ENCODE measurements at places on chromosomes 7 and 10.

DNA sequence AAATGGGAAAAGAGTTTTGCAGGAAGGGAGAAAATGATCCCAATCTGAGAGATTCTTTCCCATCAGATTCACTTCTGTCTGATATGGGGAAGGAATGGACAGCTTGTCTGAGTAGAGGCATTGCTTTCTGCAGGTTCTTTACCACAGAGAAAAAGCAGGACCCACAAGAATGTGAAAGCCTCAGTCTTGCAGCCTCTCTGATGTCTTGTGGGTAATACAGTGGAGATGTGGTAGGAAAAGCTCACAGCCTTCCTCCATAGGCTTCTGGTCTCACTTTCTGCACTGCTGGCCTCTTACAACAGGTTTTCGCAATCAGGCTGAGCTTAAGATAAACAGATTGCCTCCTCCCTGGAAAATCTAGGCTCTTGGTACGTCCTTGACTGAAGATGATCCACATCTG is 551 bp downstream of the IFIT1 start:
- no peak for DNase-seq

DNA sequence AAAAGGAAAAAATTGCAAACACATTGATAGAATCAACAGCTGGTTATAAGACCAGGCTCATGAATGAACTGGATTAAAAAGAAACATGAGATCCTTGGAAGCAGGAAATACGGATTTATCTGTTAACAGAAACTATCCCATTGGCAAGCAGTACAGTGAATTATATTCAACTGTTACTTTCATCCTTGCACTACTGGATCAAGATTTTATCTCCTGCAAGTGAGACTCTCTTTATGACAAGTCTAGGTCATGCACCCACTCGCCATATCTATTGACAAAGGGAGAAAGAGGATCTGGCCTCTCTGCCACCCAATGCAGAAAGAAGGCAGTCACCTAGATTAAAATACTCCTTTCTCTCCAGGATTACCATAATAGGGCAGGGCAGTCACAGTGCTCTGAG is 41.4 kb downstream of the CSTF2T start:
- DNase-seq: no peak

DNA sequence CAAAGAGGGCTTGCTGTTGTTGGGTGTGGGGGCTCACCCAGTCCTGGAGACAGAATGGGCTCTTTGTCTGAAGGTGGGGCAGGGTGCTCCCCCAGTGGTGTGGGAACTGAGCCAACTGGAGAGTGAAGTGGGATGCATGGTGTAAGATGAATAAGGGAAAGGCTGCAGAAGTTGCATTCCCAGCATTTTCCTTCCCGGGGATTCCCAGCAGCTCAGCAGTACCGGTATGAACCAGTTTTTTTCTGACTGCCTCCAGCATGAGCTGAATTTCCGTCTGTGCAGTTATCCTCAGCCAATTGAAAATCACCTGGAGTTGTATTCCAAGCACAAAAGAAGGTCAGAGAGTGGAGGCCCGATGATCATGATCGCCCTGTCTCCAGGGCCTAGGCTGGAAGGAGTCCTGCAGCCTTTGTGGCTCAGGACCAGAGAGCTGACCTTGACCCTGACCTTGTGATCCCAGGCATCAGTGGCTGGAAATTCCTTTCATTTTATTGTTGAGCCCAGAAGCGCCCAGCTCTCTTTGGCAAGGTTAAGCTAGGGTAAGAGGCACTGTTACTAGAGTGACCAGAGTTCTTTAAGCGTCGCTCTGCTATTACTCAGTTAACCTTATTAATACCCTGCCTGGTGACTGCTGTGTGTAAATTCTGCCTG is 33.4 kb downstream of the OGDH start:
- DNase-seq: no peak

DNA sequence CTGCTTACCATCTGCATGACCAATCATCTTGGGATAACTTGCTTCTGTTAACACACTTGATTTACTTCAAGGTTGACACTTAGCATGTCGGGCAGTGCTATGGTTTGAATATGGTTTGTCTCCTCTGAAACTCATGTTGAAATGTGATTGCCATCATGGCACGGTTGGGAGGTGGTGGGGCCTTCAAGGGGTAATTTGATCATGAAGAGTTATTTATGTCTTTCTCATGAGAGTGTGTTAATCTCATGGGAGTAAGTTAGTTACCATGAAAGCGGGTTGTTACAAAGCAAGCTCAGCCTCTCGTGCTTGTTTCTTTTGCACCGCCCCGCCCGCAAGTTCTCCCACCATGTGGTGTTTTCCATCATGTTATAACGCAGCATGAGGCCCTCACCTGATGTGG is 163.6 kb downstream of the DOCK4 start:
- DNase-seq: no peak

GRCh38 chr10:89073719-89074118 is 83.1 kb downstream of the FAS start:
- no peak for DNase-seq

- DNase-seq: no peak
These were observed 310.0 kb downstream of the PPP1R3A start for GRCh38 chr7:113608782-113609181.

DNA sequence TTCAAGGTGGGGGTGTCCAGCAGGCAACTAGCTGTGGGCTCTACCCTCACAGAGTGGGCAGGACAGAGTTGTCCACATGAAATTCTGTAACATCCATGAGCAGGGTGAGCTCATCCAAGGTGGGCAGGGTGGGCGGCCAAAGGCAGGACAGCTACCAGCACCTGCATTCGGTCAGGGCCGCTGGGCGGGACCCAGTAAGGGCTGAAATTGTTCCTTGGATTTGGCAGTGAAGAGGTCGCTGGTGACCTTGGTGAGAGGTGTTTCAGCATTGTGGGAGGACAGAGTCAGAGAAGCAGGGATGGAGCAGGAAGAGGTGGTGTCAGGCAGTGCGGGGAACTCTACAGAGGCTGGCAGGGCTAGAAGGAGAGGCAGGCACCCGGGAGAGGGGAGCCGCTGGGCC is 23.9 kb downstream of the ADCYAP1R1 start:
- no peak for DNase-seq

- no peak for DNase-seq
These were observed 762.0 kb upstream of the IGFBP3 start for GRCh38 chr7:46682836-46683624.

GRCh38 chr10:6674291-6674690 is 94.2 kb upstream of the PRKCQ start:
- no peak for DNase-seq

GRCh38 chr10:81696609-81697388 is 178.2 kb upstream of the NRG3 start:
- no peak for DNase-seq

DNA sequence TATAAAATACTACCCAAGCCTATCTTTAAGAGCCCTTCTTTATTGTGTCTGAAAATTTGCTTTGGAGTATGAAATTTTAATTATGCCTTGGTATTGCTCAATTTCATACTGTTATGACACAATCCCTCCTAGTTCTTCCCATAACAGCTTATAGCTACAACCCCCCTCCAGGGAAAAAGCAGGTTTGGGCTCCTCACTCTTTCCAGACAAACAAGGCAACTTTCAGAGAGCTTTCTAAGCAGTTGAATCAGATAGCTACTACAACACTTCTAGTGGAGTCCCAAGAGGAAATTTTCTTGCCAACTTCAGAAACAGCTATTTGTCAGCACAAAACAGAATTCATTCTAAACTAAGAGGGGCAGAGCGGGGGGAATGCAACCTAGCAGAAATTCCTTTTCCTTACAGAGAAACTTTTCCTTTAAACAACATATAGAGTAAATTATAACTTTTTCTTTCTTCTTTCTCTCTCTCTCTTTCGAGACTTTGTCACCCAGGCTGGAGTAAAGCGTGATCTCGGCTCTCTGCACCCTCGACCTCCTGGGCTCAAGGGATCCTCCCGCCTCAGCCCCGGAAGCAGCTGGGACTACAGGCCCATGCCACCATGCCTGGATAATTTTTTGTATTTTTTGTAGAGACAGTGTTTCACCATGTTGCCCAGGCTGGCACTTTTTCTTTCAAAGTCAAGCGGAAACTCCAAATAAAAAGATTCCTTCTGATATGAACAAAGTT is 26.0 kb upstream of the JMJD1C start:
- DNase-seq: no peak

DNA sequence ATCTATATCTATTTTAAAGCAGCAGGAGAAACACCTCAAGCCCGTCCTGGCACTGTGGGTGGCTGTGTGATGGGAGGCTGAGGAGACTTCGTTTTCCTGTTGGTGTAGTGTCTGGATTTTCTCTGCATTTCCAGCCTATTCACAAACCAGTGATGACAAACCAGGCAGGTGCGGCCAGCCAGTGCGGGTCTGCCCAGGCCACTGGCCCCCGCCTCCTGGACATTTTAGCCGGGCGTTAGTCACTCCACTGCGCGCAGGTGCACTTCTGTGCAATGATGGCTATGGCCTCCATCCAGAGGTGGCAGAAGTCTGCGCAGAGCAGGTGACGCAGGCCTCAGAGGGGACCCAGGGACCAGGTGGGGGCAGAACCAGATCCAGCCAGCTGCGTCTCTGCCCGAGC is 64.9 kb upstream of the PITRM1 start:
- no peak for DNase-seq

- no peak for DNase-seq
These were observed 97.2 kb upstream of the PCGF5 start for GRCh38 chr10:91123261-91123660.

- DNase-seq: peak; percentile 95
These were observed at the start of gene ACTR1A for GRCh38 chr10:102502337-102503151. Gene ACTR1A, minus strand, starts transcription at chr10:102502712. Its CDS starts 65 bp downstream, at chr10:102502647.

- DNase-seq: no peak
These were observed 3.7 kb upstream of the IL2RA start for GRCh38 chr10:6065835-6066234.

DNA sequence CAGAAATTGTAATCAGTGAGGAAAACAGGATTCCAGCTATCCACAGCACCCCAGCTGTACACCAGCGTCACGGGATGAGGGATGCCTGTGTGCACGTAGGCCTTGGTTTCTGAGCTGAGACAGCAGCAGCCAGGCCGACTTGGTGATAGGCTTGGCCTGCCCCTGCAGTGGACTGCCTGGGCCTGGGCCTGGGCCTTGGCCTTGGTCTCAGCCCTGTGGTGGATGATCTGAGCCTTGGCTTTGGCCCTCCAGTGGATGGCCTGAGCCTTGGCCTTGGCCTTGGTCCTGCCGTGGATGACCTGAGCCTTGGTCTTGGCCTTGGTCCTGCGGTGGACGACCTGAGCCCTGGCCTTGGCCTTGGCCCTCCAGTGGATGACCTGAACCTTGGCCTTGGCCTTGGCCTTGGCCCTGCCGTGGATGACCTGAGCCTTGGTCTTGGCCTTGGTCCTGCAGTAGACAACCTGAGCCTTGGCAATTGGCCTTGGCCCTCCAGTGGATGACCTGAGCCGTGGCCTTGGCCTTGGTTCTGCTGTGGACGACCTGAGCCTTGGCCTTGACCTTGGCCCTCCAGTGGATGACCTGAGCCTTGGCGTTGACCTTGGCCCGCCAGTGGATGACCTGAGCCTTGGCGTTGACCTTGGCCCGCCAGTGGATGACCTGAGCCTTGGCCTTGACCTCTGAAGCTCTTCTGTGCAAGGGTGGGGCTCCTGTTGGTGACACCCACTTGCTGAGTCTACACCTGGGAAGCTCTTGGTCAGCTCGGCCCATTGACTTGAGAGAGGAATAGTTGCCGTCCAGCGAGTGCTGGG is 93.8 kb downstream of the CUX1 start:
- DNase-seq: no peak

- DNase-seq: no peak
These were observed 4.7 kb downstream of the C10orf88 start for GRCh38 chr10:122949296-122949695.

GRCh38 chr10:107166403-107166802 is 1.9 kb upstream of the SORCS1 start:
- DNase-seq: no peak

GRCh38 chr10:75097666-75098285 is 13.7 kb upstream of the SAMD8 start:
- DNase-seq: no peak

GRCh38 chr7:99325001-99325493 is 651 bp upstream of the ARPC1A start:
- DNase-seq: no peak

DNA sequence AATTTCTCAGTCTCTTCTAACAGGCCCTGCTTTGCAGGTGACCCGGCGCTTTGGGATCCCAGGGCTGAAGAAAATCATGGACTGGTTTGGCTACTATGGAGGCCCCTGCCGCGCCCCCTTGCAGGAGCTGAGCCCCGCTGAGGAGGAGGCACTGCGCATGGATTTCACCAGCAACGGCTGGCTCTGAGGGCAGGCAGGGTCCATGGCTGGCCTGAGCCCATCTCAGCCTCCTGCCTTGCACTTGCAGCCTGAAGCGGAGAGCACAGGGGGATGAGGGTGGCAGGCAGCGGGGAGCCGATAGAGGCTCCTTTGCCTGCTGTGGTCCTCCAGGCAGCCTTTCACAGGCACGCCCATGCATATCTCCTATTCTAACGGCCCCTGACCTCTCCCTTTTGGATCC is 21.8 kb downstream of the MORN4 start:
- DNase-seq: no peak

- no peak for DNase-seq
These were observed 3.8 kb downstream of the MINDY3 start for GRCh38 chr10:15856328-15857015.

DNA sequence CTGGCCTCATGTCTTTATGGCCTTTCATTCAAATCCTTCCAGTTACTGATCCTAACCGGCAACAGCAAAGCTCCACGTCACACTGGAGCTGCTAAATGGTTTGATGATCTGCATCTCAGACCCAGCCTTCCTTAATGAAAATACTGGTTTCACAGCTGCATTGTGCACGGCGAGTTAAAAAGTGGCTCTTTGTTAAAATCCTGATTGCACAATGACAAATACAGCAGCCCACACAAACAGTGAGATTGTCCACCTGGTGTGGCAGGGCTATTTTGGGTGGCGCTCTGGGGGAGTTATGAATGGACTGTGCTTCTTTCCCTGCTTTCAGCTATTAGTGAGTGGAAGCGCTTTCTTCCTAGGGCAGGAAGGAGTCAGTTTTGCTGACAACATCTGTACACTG is 63.4 kb upstream of the C1QL3 start:
- no peak for DNase-seq

- DNase-seq: no peak
These were observed 58.0 kb upstream of the IKZF1 start for GRCh38 chr7:50246551-50246950.
